ENCODE measurements at places on chromosomes 11 and 22. TPM values are rescaled to one million over a fixed set of nuclear protein-coding genes. Genes with fewer than 3 reads are reported as not detected.

GRCh38 chr22:29269230-29269604 is 1.1 kb downstream of the EWSR1 start:
- no peaks in the 10 kb centered on the region for H3K27me3 ChIP-seq
- no peak for DNase-seq
- H3K36me3 ChIP-seq, result peaks cover 48% of the 10 kb centered on the region
- H3K27ac ChIP-seq, result peak overlapping the region; percentile 99

GRCh38 chr11:720642-721246 is 14.7 kb downstream of the EPS8L2 start:
- peaks cover 12% of the 10 kb centered on the region for H3K36me3 ChIP-seq
- peak overlapping the region; percentile 4 for H3K27ac ChIP-seq
- no peaks in the 10 kb centered on the region for H3K27me3 ChIP-seq
- DNase-seq, result no peak
- peaks cover 18% of the 10 kb centered on the region for H3K4me1 ChIP-seq
- no peak overlapping the region for H3K4me3 ChIP-seq

GRCh38 chr11:63871962-63872799 is 33.3 kb downstream of the MARK2 start:
- H3K4me1 ChIP-seq, result peaks cover 89% of the 10 kb centered on the region
- no peak for DNase-seq
- H3K4me3 ChIP-seq, result peak overlapping the region; percentile 9
- peaks cover 8% of the 10 kb centered on the region for H3K36me3 ChIP-seq
- H3K27ac ChIP-seq, result peak overlapping the region; percentile 69

GRCh38 chr11:2521733-2522630 is 77.2 kb downstream of the KCNQ1 start:
- no peaks in the 10 kb centered on the region for H3K4me1 ChIP-seq
- no peaks in the 10 kb centered on the region for H3K36me3 ChIP-seq
- H3K27me3 ChIP-seq, result no peaks in the 10 kb centered on the region
- no peak overlapping the region for H3K4me3 ChIP-seq

DNA sequence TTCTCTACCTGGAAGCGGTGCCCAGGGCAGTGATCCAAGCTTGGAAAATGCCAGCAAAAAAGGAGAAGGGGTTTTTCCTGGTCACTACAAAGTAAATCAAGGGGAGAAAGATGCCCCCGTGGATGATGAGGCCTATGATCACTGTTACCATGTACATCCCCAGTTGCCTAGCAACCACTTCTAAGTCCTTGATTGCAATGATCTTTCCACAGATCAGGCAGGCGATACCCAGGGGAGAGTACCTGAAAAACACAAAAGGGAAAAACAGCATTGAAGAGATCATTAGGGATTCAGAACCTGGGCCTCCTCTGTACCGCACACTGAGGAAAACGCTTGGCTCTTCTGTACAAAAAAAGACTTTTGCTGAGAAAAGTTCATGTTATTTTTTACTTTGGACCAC is 127.1 kb downstream of the SLC1A2 start:
- H3K36me3 ChIP-seq, result no peaks in the 10 kb centered on the region
- H3K4me3 ChIP-seq, result no peak overlapping the region
- H3K27me3 ChIP-seq, result no peaks in the 10 kb centered on the region

GRCh38 chr22:40043793-40044101 is 49.0 kb downstream of the FAM83F start:
- peak overlapping the region; percentile 85 for H3K4me3 ChIP-seq
- no peak for DNase-seq
- no peaks in the 10 kb centered on the region for H3K36me3 ChIP-seq
- H3K4me1 ChIP-seq, result peaks cover 81% of the 10 kb centered on the region
- H3K27ac ChIP-seq, result peak overlapping the region; percentile 96

Gene ART1
- not detected for total RNA-seq

Gene CD3G
- 1.4 TPM for total RNA-seq

Gene TMEM121B
- total RNA-seq, result 0.12 TPM

Gene APOL4
- 10.3 TPM for total RNA-seq

Gene INS
- total RNA-seq, result not detected
